Epithelial cell of esophagus (primary cell): ENCODE measurements at places on chromosomes 6 and 20.

DNA sequence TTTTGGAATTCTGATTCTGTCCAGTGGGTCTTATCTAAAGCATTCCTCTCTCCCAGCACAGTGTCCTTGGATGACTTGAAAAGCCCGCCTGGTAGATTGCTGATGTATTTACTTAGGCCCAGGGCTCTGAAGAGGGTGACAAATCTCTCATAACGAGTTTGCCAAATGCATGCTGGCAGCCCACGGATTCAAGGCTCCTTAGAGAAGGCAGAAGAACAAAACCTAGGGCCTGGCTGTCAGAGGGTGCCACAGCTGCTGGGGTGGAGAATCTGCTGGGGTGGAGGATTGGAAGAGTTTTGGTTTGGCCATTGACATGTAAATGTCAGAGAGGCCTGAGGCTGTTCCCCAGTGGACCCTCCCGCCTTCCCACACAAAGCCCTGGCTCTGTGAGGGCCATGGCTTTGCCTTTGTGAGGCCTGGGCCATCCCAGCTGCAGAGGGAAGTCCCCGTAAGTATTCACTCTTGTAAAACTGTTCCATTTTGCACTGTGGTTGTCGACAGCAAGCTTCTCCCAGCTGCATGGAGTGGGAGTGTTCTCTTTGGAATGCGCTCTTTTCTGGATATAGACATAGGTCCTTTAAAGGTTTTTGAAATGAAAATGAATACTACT lies 50.3 kb downstream of the ANKRD6 start:
- DNase-seq, result no peak

DNA sequence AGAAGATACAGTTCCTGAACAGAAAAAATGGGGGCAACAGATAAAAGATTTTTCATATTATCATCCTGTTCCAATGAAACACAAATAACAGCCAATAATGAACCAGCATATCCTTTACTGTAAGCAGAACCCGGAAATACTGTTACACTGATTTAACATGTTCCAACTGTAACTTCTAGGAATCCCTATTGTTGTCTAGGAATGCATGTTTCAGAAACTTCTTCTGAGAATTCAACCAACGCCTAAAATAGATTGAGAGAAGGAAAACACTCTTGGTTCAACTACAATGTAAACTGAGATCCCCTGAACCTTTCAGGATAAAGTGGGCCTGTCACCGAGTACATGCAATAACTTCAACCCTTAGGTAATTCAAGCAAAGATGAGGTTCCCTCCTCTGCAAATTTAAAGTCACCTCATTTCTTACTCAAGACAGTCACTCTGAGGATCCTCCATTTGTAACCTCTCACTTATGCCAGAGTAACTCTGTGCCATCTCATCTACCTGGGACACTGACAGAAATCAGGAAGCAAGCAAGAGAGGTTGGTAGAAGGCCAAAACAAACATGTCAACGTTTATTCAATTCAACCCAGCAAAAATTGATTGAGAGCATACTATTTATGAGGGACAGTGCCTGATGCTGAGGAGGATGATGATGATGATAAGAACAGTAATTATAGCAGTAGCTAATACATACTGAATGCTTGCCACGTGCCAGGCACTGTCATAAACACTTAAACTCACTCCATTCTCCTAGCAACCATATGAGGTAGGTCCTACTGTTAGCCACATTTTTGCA lies 14.1 kb downstream of the UBE3D start:
- peak; percentile 26 for DNase-seq

DNA sequence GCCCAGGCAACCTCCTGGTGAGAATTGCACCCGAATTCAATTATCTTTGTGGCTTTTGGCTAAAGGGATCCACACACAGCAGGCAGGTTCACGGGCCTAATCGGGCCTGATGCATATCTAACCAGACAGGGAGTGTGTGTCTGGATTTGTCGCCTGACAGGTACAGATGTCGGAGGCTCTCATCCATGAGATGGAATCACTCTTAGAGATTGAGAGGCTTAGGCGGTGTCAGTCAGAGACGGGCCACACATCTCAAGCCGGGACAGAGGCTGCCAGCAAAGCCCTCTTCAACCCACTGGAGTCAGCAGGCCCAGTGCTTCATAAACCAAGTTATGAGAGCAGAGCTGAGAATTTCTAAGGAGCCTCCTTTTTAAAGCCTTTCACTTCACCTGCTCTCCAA lies 247.0 kb downstream of the LRFN2 start:
- no peak for DNase-seq

DNA sequence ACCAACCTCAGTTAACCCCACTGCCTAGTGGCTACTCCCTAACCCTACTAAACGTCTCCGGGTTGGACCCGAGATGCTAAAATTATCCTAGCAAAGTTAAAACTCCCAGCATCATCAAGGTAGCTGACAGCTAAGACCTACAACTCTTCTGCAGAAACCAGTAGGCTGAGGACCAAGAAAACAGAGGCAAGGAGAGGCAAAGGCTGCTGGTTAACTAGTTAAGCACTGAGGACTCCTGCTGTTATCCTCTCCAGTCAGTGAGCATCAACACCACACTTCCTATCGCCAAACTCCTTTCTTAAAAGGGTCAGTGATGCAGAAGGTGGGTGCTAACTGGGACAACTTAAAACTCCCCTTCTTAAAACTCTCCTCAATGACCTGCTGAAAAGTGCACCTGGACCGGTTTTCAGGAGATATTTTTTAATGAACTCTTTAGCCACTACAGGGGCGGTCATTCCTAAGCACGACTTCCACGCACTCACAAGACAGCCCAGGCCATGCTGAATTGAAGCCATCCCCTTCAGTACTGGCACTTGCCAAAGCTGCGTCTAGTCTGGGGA lies 1.7 kb downstream of the TRERF1 start:
- peak; percentile 14 for DNase-seq

GRCh38 chr6:136969930-136970329 lies 47.8 kb downstream of the SLC35D3 start:
- DNase-seq, result peak; percentile 73

DNA sequence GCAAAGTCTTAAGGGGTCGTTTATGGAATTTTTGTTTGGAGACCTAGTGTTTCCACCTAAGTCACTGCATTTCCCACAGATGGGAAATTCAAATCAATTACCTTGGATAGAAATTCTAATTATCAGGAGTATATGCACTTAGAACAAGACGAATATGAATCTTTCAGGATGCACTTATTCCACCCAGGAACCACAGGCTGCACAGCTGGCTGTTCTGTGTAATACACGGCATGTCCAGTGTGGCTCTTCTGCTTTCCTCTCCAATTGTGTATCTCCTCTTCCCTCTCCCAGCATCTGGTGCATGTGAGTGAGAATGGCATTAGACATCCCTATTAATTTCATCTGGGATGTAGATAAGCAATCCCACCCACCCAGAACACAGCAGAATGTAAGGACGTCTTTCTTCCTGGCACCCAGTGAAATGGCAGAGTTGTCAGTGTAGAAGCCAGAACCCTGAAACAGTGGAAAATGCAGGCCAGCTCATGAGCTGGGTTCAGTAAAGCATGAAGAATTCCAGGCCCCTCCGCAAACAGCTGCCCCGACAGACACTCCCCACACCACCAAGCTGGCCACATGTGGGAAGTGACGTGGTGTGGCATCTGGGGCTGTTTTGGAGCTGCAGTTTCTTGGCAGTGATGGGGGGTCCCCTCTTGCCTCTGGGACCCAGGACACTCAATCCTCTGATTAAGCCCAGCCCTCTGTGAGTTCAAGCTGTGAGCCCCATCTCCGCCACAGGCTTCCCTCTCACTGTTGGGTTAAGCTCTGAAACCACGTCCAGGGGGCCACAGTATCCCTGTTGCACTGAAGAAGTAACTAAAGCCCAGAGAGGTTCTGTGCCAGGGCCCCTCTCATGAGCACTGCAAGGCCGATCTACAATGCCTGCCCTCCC lies 180.1 kb upstream of the CST7 start:
- DNase-seq, result no peak

DNA sequence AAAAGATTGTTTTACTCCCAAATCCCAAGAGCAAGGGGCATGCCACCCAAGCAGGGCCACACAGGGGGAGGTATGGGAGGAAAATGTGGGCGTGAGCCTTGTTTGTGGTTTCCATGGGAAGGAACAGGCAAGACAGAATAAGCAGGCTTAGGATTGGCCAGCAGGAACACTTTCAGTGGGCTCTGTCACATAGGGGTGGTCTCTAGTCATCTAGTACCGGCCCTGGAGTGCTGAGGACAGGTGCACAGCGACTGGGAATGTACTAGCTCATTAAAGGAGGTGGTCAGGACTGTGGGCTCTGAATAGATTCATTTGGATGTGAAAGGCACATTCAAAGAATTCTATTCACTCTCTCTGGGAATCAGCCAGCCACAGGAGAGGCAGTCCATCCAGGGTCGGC lies 175.6 kb downstream of the TBC1D7 start:
- DNase-seq, result no peak

DNA sequence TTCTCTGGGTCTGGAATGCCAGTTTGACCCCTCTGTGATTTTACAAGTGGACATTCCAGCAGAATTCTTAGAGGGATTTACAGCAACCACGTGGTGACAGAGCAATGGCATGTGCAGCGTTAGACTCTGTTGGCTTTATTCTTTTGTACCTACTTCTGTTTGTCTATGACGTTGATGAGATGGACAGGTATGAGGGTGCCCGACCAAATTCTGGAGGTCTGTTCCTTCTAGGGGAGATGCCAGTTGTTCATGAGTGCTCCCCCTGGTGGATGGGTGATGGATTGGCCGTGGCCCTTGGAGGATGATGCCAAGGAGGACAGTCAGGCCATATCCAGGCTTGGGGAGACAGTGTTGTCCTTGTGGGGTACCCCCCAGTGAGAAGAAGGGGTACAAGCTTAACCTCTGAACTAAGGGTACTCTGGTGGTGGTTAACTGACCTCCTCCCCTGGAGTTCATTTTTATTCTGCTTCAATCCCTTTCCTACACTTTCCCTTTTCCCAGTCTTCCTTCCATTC lies 198.6 kb downstream of the DTNBP1 start:
- peak; percentile 43 for DNase-seq

DNA sequence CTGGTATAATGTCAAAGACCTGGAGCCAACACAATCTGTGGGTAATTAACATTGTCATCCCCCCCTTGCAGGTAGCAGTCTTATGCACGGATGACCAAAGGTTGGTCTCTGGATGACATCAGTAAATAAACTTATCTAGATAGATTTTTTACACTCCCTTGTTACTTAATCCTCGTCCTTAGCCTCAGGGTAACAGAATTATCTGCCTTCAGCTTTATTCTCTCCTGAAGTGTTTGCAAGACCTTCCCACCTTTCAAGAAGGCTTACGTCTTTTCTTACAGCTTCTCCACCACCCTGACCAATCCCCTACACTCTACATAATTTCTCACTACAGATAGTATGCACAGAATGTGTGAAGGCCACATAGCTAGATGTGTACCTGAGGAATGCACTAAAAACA lies 434.8 kb upstream of the HTR1E start:
- no peak for DNase-seq

- DNase-seq, result no peak
These were observed 9.4 kb upstream of the NCOA7 start for GRCh38 chr6:125781314-125781868.

DNA sequence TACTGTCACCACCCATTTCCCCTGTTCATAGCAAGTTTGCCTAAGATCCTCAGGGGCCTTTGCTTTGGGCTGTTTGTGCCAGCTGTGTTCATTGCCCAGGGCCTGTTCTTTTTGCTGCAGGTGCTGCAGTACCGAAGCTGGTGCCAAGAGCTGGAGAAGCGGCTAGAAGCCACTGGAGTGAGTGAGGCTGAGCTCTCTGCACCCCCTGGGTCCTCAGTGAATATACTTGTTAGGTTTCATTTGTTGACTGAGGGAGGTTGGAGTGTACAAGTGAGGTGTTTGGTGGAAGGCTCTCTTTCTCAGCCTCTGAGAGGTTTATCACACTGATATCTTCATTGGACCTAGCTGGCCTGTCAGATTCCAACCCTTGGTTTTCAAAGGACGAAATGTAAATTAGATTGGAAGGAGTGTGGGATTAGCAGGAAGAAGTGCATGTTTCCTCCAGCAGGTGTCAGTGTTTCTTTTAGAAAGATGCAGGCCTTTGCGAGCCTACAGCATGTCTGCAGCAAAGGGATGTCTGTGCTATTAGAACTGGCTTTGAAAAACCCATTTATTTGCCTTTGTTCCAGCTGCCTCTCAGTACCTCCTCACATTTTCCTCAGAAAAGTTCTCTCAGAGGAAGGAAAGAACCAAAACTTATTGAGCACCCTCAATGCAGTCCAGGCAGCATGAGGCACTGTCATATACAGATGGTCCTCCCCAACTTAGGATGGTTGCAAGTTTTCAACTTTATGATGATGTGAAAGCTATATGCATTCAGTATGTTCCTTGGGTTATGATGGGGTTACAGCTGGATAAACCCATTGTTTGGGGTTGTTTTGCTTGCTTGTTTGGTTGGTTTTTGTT lies 8.3 kb downstream of the CEP250 start:
- DNase-seq, result peak; percentile 71

- no peak for DNase-seq
These were observed 10.9 kb upstream of the RPS6KA2 start for GRCh38 chr6:166637812-166638572.

GRCh38 chr6:43455531-43456428 lies at the start of gene DLK2:
Gene DLK2, minus strand, starts transcription at chr6:43455548. Its CDS starts 723 bp downstream, at chr6:43454825.
- peak; percentile 64 for DNase-seq

- peak; percentile 34 for DNase-seq
These were observed 95.4 kb upstream of the DEFB112 start for GRCh38 chr6:50145125-50145524.

- no peak for DNase-seq
These were observed 26.1 kb downstream of the FAM184A start for GRCh38 chr6:119052292-119052889.

DNA sequence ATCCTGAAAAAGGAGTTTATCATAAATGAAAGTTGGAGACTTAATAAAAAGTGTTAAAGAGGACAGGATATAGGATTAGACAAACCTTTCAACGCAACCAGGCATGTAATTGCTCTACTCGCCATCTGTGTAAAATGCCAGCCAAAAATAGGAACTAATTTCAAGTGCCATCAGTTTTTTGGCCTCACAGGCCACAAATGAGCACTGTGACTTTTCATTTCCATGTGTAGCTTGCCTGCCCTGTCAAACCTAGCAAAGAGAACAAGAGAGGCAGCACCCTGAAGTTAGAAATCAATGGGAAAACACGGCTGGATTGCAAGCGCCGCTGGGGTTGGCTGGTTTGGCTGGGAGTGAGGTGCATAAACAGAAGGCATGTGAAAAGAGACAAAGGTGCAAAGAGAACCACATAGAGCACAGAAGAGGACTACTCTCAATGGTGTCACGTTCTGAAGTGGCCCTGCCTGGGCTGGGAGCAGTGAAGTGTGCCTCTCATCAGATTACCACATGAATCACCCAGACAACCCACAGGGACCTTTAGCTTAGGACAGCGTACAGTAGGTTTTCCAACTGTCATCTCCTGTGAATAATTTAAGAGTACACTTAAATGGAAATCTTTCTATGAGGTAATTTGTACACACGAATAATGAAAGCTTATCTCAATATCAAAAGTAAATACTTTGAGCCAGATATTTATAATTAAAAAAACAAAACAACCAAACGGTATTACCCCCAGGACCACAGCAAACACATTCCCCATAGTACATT lies 78.0 kb upstream of the NHSL1 start:
- DNase-seq, result no peak

- DNase-seq, result peak; percentile 53
These were observed 84.7 kb downstream of the HAO1 start for GRCh38 chr20:7855545-7855944.
